Epithelial cell of prostate (primary cell): ENCODE measurements at places on chromosomes 5 and 9.

GRCh38 chr5:106127341-106127781 lies 1543.4 kb downstream of the EFNA5 start:
- DNase-seq, result peak; percentile 29

DNA sequence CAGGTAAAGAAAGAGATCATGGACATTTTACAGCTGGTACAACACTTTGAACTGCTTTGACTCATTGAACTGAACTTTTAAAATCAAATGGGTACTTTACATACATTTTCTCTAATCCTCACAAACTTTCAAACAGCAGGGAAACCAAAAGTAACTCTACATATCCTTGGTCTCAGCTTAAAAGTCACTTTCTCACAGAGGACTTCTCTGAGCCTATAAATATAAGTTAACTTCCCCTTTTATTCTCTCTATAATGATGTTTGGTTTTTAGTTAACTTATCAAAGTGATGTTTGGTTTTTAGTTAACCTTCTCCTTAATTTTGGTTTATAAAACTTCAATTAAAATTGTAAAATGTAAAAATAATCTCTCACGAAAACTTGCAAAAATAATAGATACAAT lies 209.8 kb downstream of the MCTP1 start:
- DNase-seq, result no peak

DNA sequence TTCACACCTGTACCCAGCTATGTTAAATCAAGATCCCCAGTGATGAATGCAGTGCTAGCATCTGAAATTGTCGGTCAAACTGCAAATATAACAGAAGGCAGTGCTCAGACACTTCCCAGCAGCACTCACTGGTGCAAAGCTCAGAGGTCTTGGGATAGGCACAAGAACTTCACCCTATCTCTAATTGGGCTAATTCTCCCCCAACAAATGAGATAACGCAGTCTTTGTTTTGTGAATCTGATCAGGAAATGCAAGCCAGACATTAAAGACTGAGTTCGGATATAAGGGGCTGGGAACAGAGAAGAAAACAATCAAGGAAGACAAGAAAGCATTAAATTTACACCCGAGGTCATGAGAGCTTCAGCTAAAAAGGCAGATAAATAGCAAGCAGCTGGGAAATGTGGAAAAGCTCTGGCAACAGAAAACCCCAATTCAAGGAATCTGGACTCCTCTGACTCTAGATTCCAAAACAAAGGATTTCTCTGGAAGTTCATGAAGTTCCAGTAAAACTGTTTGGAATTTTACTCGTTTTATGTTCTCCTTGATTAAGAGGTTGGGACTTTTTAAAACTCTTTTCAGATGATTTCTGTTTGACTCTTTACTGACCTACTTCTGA lies 65.1 kb downstream of the GNA14 start:
- no peak for DNase-seq

GRCh38 chr5:180169248-180170105 lies 39.5 kb downstream of the RASGEF1C start:
- DNase-seq, result no peak

DNA sequence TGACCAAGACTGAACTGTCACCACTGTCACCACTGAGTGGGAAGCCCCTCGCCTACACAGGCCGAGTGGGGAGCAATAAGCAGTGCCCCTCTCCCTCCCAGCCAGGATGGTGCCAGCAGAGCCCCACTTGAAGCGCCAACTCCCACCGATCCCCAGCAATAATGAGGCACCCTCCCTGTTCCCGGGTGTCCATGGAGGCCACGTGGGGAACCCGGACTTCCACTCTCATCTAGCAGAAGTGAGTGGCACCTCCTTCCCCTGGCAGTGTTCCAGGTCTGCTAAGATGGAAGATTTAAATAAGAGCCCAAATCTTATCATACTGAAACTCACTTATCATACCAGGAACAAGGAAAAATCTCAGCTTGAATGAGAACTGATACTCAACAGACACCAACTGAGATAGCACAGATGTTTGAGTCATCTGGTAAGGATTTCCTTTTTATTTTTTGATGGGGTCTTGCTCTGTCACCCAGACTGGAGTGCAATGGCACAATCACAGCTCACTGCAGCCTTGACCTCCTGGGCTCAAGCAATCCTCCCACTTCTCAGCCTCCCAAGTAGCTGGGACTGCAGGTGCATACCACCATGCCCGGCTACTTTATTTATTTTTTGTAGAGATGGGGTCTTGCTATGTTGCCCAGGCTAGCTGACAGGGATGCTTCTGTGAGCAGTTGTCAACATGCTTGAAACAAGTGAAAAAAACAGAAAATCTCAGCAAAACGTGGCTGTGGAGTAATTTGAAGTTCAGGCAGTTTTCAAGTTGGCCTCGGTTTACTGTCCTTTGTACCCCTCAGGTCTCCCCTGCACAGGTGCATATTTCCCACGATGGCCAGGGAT lies 29.6 kb upstream of the ASS1 start:
- no peak for DNase-seq

GRCh38 chr9:129242971-129243561 lies 65.0 kb upstream of the IER5L start:
- no peak for DNase-seq

- DNase-seq, result no peak
Measured at GRCh38 chr5:2465383-2465782, 286.1 kb downstream of the IRX2 start.

GRCh38 chr9:18989097-18989496 lies 43.9 kb downstream of the SAXO1 start:
- DNase-seq, result no peak

GRCh38 chr9:3929345-3930047 lies 370.4 kb downstream of the GLIS3 start:
- no peak for DNase-seq

GRCh38 chr5:61489574-61489973 lies 157.5 kb downstream of the ZSWIM6 start:
- DNase-seq, result no peak

- peak; percentile 62 for DNase-seq
Measured at GRCh38 chr5:157997991-157998504, 139.1 kb upstream of the CLINT1 start.

GRCh38 chr5:141651728-141652105 lies 499 bp upstream of the FCHSD1 start:
- DNase-seq, result no peak

DNA sequence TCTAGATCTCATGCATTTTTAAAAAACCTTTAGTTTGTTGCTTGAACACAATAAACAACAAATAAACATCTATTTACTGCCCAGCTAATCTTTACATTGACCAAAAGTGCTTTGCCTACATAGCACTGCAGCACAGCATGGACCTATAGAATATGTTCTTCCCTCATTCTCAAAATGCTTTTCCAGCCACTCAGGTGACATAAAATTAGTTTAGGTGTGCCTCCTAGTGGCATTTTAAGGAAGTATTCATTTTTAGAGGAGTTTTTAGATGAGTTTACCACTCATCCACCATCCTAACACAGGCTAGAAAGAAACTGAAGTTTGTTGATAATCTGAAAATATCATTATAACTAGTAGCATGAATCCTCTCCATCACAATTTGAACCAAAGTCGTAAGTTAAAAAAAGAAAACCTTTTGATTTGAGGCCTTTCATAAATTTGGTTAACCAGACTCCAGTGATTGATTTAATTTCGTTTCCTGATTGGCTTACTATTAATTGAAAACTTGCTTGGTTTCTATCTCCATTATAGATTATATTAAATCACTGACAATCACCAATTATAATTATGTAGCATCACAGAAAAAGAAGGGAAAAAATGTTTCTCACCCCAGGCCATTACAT lies 12.6 kb downstream of the PLGRKT start:
- DNase-seq, result no peak

GRCh38 chr5:136182618-136183017 lies 10.3 kb downstream of the SMIM32 start:
- no peak for DNase-seq

DNA sequence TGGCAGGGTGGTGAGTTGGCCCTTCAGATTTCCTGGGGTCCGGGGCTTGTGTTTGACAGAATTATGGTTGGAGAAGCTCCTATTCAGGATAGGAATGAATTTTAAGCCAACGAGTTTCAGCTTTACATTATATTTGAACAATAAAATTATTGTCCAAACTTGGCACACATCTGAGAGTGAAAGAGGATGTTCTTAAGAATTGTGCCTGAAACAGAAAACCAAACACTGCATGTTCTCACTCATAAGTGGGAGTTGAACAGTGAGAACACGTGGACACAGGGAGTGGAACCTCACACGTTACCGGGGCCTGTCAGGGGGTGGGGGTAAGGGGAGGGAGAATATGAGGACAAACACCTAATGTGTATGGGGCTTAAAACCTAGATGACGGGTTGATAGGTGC lies 111.8 kb upstream of the ACTBL2 start:
- no peak for DNase-seq
